Natural killer cell (primary cell): ENCODE measurements at places on chromosomes 7 and 10. TPM values are rescaled to one million over a fixed set of nuclear protein-coding genes. Genes with fewer than 3 reads are reported as not detected.

- DNase-seq: no peak
Measured at GRCh38 chr10:123639131-123639530, 27.0 kb upstream of the GPR26 start.

GRCh38 chr10:28400681-28401080, 97.8 kb upstream of the MPP7 start:
- DNase-seq: no peak

DNA sequence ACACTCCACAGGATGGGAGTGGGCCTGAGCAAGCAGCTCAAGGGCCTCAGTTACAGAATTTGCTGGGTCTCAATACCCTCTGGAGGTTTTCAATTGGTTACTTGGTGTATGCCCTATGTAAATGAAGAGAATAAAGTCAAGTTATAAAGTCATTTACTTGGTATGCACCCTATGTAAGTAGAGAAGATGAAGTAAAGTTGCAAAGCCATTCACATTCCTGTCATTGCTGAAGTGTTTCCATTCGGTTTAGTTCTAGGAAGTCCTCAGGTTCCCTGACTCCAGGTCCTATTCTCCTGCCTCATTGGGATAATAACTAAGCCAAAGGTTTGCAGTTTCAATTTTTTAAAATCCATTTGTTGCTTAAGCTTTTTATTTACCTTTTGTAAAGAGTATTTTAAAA, 272.6 kb upstream of the NPSR1 start:
- no peak for DNase-seq

DNA sequence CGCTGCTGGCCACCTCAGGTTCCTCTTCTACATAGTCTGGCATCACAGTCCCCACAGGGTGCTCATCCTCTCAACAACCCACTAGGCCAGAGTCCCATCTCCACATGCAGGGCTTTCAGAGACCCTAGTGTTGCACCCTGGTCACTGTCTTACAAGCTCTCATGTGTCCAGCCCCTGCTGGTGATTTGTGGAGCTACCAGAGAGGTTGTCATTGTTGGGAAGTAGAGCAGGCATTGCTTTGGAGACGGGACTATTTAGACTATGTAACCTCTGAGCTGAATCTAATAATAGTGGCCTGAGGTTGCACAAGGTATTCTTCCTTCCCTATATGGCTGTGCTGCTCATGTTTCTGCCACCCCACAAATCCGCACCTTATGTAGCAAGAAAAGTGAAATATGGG, 135.3 kb upstream of the VWC2 start:
- DNase-seq: no peak

Gene NPC1L1
- total RNA-seq: 0.16 TPM
